ENCODE measurements at places on chromosomes 12 and 14. TPM values are rescaled to one million over a fixed set of nuclear protein-coding genes. Genes with fewer than 3 reads are reported as not detected.
A peak's percentile ranks its signal among the peaks of the same experiment; 100 is the strongest.

GRCh38 chr12:39392154-39392925 lies 50.6 kb downstream of the KIF21A start:
- peaks cover 1% of the 10 kb centered on the region for H3K36me3 ChIP-seq
- H3K27ac ChIP-seq: no peak overlapping the region
- no peaks in the 10 kb centered on the region for H3K27me3 ChIP-seq
- H3K4me1 ChIP-seq: no peaks in the 10 kb centered on the region
- no peak for DNase-seq
- H3K4me3 ChIP-seq: no peak overlapping the region

DNA sequence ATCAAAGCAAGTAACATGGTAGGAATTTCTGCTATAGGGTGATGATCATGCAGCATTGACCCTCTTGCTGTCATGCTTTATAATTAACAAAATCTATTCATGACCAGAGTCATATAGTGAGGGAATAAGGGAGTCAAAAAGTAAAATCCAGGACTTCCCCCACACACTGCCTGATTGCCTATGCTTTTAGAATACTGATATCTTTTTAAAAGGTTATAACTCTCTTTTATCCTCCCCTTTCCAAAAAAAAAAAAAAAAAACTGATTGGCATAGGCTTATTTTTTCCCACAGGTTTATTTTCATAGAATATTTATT lies 51.4 kb downstream of the ZFP36L1 start:
- H3K4me3 ChIP-seq: no peak overlapping the region
- H3K4me1 ChIP-seq: peaks cover 8% of the 10 kb centered on the region
- no peak for DNase-seq
- H3K27me3 ChIP-seq: no peaks in the 10 kb centered on the region

CLEC4D gene
- not detected for total RNA-seq

DNA sequence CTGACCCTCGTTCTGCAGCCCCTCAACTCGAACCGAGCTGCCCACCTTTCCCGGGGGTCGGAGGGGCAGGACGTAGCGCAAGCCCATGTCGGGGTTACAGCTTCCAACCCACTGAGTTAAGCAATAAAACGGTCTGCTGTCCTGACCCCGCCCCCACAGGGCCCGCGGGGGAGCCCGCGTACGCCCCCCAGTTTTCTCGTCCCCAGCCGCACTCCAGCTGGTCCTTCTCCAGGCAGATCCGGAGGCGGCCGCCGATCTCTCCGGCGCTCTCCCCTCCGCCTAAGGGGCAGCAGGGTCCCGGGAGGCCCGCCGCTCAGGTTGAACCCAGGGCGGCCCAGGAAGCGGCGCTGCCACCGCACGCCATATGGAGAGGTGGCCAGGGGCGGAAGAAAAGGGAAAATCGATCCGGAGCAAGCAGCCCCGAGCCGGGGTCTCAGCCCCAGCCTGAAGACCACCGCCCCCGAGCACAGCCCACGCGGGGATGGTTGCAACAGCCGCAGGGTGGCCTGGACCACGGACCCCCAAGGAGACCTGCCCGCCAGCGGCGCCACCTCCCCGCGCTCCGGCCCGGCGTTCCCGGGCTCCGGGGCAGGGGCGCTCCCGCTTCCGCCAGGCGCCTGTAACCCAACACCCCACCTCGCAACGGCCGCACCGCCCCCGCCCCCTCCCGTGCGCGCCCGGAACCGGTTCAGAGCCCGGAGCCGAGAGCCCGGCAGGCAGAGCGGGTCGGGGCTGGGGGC lies 760 bp downstream of the ACTN1 start:
- peak overlapping the region; percentile 73 for H3K27ac ChIP-seq
- H3K4me1 ChIP-seq: peaks cover 27% of the 10 kb centered on the region
- peak overlapping the region; percentile 80 for H3K4me3 ChIP-seq
- H3K27me3 ChIP-seq: peaks cover 4% of the 10 kb centered on the region

TMEM260 gene
- total RNA-seq: 11.4 TPM

GRCh38 chr14:69049675-69050074 lies 70.6 kb upstream of the ACTN1 start:
- DNase-seq: no peak
- H3K36me3 ChIP-seq: peaks cover 11% of the 10 kb centered on the region
- H3K27ac ChIP-seq: no peak overlapping the region
- no peaks in the 10 kb centered on the region for H3K4me1 ChIP-seq
- H3K4me3 ChIP-seq: no peak overlapping the region
- H3K27me3 ChIP-seq: no peaks in the 10 kb centered on the region

GRCh38 chr12:6161124-6161882 lies 36.8 kb upstream of the VWF start:
- peaks cover 4% of the 10 kb centered on the region for H3K27me3 ChIP-seq
- no peaks in the 10 kb centered on the region for H3K36me3 ChIP-seq
- H3K4me3 ChIP-seq: no peak overlapping the region
- H3K27ac ChIP-seq: no peak overlapping the region
- DNase-seq: no peak
- H3K4me1 ChIP-seq: no peaks in the 10 kb centered on the region

DNA sequence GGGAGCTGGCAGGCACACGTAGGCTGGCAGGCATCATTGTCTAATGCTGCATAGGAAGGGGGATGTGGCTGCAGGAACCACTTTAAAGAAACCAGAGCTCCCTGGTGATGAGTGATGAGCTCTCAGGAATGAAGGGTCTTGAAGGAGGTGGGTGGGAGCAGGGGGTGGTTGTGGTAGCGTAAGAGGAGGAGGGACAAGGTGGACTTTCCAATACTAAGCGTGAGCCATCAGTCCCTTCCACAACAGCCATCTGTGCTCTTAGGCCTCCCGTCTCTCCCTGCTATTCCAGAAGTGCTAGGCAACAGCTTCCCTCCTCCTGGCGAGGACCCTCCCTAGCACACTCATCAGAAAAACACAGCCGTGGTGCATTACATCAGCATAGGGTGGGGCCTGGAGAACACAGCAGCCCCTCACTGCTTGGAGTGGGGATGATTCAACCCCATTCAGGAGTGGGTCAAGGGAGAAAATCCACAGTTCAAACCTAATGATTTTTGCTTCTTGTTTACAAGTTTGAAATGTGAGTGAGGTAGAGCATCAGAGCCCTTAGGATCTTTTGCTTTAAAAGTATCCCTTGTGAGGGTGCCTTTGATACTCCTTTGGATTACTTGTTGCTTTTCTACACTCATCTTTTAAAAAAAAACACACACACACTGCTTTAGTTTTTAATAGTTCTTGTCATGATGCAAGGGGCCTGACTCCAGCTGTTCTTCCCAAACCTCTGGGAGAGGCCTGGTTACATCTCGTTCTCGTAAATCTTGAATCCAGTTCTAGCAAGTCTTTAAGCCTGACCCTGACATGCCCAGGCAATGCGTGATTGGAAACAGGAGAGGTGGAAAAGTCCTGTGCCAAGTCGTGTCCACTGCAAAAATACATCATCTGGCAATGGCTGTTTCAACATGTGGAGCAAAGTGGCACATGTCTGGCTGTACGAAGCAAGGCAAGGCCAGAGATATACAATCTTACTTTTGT lies 356.4 kb upstream of the DDHD1 start:
- no peaks in the 10 kb centered on the region for H3K4me1 ChIP-seq
- DNase-seq: no peak
- H3K27ac ChIP-seq: no peak overlapping the region
- H3K4me3 ChIP-seq: no peak overlapping the region
- no peaks in the 10 kb centered on the region for H3K27me3 ChIP-seq
- H3K36me3 ChIP-seq: no peaks in the 10 kb centered on the region

GRCh38 chr14:97319691-97320090 lies 522.5 kb downstream of the VRK1 start:
- H3K27me3 ChIP-seq: no peaks in the 10 kb centered on the region
- no peak for DNase-seq
- no peaks in the 10 kb centered on the region for H3K4me1 ChIP-seq
- no peak overlapping the region for H3K27ac ChIP-seq

GRCh38 chr14:78946949-78947348 lies 776.8 kb downstream of the NRXN3 start:
- H3K27me3 ChIP-seq: peaks cover 5% of the 10 kb centered on the region
- no peaks in the 10 kb centered on the region for H3K36me3 ChIP-seq
- no peak for DNase-seq
- no peak overlapping the region for H3K4me3 ChIP-seq

DNA sequence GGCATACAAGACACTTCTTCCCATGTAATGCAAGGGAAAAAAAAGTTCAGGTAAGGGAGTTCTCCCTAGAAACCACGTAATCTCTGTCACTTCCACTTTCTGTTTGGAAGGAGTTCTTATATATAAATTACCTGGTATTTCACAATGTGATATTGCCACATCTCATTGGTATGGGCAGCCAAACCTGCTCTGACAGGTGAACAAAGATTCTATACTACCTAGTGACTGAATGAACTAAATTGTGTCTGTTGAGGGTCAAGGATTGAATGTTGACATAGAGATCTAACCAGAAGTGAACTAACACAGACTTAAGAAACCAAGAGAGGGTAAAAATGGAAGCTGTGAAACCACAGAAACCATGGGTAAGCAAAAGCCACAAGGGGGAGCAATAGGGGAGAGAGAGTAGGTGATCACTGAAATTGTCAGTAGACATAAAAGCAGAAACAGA lies 161.3 kb downstream of the RPL10L start:
- no peak for DNase-seq
- H3K36me3 ChIP-seq: no peaks in the 10 kb centered on the region
- H3K4me3 ChIP-seq: no peak overlapping the region
- H3K4me1 ChIP-seq: no peaks in the 10 kb centered on the region
- H3K27ac ChIP-seq: no peak overlapping the region

DNA sequence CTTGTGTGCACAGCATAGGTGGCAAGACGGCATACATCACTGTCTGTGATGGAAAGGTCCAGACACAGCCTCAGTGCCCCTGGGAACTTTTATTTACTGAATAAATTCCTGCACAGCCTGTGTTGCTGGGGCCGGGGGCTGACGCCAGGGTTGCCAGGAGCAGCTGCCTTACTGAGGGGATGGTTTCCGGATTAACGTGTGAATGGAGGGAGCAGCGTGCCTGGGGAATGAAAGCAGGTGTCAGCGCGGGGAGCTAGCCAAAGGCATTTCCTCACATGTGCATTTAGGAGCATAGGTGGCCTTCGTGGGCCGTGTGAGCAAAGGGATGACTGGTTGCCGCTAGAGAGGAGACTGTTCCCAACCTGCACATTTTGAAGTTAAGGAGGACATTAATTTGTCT lies 41.6 kb downstream of the SFSWAP start:
- no peak for DNase-seq
- no peaks in the 10 kb centered on the region for H3K27me3 ChIP-seq
- no peak overlapping the region for H3K27ac ChIP-seq
- H3K4me1 ChIP-seq: no peaks in the 10 kb centered on the region
- peaks cover 49% of the 10 kb centered on the region for H3K36me3 ChIP-seq

DNA sequence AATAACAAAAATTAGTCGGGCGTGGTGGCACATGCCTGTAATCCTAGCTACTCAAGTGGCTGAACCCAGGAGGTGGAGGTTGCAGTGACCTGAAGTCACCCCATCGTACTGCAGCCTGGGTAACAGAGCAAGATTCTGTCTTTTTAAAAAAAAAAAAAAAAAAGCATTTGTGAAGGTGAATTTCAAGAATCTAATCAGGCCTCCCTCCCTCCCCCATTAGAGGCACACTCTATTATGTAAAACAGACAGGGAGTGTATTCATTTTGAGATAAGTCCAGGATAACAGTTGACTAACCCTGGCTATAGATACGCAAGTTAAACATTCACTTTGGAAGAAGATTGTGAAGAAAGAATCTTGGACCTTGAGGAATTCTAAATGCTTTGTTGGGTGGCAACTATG lies 2.9 kb downstream of the RESF1 start:
- no peaks in the 10 kb centered on the region for H3K27me3 ChIP-seq
- peak overlapping the region; percentile 97 for H3K27ac ChIP-seq
- no peak for DNase-seq
- peaks cover 59% of the 10 kb centered on the region for H3K36me3 ChIP-seq

- peaks cover 5% of the 10 kb centered on the region for H3K27me3 ChIP-seq
- H3K36me3 ChIP-seq: no peaks in the 10 kb centered on the region
- DNase-seq: no peak
Observed at GRCh38 chr12:6233121-6233971, 33.1 kb downstream of the CD9 start.

- H3K4me3 ChIP-seq: no peak overlapping the region
- H3K27me3 ChIP-seq: no peaks in the 10 kb centered on the region
- no peaks in the 10 kb centered on the region for H3K4me1 ChIP-seq
- no peak for DNase-seq
Observed at GRCh38 chr12:1576410-1577241, 17.8 kb downstream of the FBXL14 start.

GLS2 gene
- total RNA-seq: 5.5 TPM

GRCh38 chr12:12511895-12512711 lies 50.6 kb downstream of the DUSP16 start:
- H3K27me3 ChIP-seq: no peaks in the 10 kb centered on the region
- peaks cover 22% of the 10 kb centered on the region for H3K36me3 ChIP-seq
- peak; percentile 74 for DNase-seq
- no peak overlapping the region for H3K27ac ChIP-seq
- no peak overlapping the region for H3K4me3 ChIP-seq

DNA sequence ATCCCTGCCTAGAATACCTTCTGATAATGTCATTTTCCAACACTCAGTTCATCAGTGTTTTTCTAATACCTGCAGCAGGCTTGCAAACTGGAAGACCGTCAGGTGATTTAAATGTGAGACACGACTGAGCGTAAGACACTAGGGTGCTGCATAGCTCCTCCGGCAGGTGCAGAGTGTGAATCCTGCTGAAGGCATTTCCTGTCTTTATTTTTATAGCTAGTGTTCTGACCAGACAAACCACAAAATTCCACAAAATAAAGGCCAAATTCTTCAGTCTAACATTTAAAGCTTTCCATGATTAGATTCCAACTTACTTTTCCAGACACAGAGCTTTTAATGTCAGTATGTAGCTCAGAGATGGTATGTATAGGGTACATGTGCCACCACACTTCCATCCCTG lies 70.7 kb downstream of the BBS10 start:
- H3K4me1 ChIP-seq: peaks cover 12% of the 10 kb centered on the region
- peaks cover 13% of the 10 kb centered on the region for H3K27me3 ChIP-seq
- no peak overlapping the region for H3K27ac ChIP-seq
- no peaks in the 10 kb centered on the region for H3K36me3 ChIP-seq

GRCh38 chr14:20522332-20522731 lies 17.0 kb downstream of the RNASE10 start:
- H3K4me1 ChIP-seq: no peaks in the 10 kb centered on the region
- H3K27me3 ChIP-seq: peaks cover 2% of the 10 kb centered on the region
- H3K27ac ChIP-seq: no peak overlapping the region
- DNase-seq: no peak

GRCh38 chr12:12423367-12423766 lies 66.5 kb downstream of the BORCS5 start:
- no peak overlapping the region for H3K27ac ChIP-seq
- H3K36me3 ChIP-seq: peaks cover 62% of the 10 kb centered on the region
- no peaks in the 10 kb centered on the region for H3K27me3 ChIP-seq
- DNase-seq: no peak
- peaks cover 36% of the 10 kb centered on the region for H3K4me1 ChIP-seq

FGF23 gene
- total RNA-seq: not detected

CHGA gene
- not detected for total RNA-seq

GRCh38 chr12:225012-225411 lies 11.1 kb upstream of the SLC6A12 start:
- H3K4me1 ChIP-seq: no peaks in the 10 kb centered on the region
- peaks cover 5% of the 10 kb centered on the region for H3K27me3 ChIP-seq
- no peak overlapping the region for H3K4me3 ChIP-seq
- DNase-seq: peak; percentile 22
- no peak overlapping the region for H3K27ac ChIP-seq

All from activated CD4-positive, alpha-beta memory T cell treated with anti-CD3 and anti-CD28 coated beads for 36 hours (primary cell).